ENCODE measurements at places on chromosomes 13 and 19.

GRCh38 chr13:113904411-113904810, 40.5 kb upstream of the GAS6 start:
- DNase-seq = no peak

DNA sequence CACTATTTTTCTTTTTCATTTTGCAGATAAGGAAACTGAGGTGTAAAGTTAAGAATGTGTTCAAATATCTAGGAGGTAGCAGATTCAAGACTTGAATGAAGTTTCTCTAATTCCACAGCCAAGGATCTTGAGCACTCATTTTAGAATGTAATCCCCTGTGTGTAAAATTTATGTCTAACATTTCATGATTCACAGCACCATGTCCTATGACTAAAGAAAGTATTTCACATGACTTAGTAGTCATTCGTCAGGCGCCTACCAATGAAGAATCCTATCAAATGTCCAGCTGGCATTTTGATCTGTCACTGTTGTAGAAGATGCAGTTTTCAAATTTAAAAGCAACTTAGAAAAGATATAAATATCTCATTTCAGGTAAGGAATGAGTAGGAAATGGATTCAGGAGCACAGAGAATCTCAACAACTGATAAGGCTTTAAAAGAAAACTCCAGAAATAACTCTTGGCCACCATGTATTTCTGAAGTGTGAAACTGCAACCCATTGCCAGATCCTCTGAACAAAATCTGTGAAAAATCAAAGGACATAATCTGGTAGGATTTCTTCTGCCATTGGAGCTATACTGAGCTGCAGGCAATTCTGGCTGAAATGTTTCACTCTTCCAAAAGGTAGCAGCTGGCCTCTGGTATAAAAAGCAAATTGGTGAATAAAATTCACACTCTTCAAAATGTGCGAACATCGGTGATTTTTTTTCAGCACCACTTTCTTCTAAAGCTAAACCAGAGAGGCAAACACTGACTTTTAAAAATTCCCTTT, 92.2 kb downstream of the DCLK1 start:
- DNase-seq = no peak

DNA sequence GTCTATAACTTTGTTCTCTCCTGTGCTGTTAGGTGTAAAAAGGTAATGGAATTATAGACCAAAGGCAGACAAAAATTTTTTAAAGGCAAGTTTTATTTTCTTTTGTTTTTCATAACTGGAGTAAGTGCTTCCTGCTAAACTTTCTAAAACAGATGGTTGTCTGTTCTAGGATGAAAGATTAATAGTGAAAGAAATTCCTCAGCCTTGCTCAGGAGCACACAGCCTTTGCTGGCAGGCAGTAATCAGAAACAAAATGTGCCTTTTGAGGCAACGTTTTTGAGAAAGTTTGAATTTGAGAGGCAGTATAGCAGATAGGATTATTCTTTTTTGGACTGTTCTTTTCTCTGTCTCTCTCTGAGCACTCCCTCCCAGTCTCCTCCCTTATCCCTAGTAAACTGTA, 2749.5 kb downstream of the PCDH9 start:
- DNase-seq = no peak

GRCh38 chr19:42512743-42513304, 15.5 kb downstream of the CEACAM1 start:
- no peak for DNase-seq

- DNase-seq = no peak
Measured at GRCh38 chr13:96223231-96223630, 133.3 kb downstream of the HS6ST3 start.

GRCh38 chr13:28173793-28174192, 35.4 kb downstream of the PAN3 start:
- no peak for DNase-seq

- no peak for DNase-seq
Measured at GRCh38 chr19:23318143-23318542, 67.9 kb upstream of the ZNF724 start.

- DNase-seq = no peak
Measured at GRCh38 chr19:35355791-35356460, 2.3 kb upstream of the FFAR3 start.

- DNase-seq = no peak
Measured at GRCh38 chr19:51333836-51334460, 8.0 kb downstream of the VSIG10L start.

- no peak for DNase-seq
Measured at GRCh38 chr13:109783447-109783814, 3.0 kb downstream of the IRS2 start.

- DNase-seq = peak; percentile 42
Measured at GRCh38 chr19:24033963-24034342, 53.0 kb upstream of the ZNF254 start.

- no peak for DNase-seq
Measured at GRCh38 chr13:75492389-75492788, 10.4 kb upstream of the TBC1D4 start.

GRCh38 chr13:22592515-22592914, 588.3 kb upstream of the SGCG start:
- no peak for DNase-seq

DNA sequence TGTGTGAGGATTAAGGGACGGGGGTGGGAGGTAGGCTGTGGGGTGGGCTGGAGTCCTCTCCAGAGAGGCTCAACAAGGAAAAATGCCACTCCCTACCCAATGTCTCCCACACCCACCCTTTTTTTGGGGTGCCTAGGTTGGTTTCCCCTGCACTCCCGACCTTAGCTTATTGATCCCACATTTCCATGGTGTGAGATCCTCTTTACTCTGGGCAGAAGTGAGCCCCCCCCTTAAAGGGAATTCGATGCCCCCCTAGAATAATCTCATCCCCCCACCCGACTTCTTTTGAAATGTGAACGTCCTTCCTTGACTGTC, 5.5 kb downstream of the FOSB start:
- DNase-seq = no peak

DNA sequence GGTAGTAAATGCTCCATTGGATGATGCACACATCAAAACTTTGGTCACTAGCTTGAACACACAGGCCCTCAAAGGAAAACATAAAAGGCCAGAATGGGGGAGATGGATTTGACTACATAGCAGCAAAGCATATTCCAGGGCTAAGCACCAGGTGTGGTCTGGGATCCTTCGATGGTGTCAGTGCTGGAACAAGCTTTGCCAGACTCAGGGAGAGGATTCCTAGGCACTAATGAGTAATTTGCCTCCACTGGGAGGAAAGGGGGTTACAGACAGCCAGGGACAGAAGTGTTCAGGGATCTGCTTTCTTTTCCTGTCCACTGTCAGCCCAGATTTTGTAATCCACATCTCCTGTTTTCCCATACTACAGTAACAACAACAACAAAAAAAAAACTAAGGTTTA, 157.2 kb upstream of the OBI1 start:
- DNase-seq = no peak

DNA sequence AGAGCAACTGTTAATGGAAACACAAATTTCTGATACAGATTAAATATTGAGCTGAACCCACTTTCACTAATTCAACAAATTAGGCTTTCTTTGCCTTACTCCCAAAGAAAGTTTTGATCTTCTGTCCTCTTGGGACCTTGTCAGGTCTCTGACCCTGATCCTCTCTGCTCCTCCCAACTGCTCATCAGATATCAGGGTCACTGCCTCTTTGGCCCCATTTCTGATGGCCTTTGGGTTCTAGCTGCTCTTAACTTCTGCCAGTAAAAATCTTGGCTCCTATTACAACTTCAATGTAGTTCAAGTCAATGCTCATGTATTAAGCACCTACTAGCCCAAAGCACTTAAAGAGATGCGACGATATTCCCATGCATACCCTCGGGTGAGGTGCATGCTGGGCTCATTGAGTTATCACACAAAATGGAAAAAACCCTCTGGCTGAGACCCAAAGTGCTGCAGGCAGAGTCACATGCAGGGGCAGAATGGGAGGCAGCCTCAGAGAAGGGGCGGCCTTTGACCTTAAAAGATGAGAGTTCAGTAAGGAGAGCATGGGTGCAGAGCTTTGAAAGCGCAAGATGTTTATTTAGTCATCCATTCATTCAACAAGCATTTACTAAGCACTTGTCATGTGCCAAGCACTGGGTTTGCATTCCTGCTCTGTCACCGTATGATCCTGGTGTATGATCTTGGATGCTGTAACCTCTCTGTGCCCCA, 183.4 kb downstream of the USP12 start:
- DNase-seq = no peak

- no peak for DNase-seq
Measured at GRCh38 chr13:97521726-97522125, 87.8 kb downstream of the RAP2A start.

DNA sequence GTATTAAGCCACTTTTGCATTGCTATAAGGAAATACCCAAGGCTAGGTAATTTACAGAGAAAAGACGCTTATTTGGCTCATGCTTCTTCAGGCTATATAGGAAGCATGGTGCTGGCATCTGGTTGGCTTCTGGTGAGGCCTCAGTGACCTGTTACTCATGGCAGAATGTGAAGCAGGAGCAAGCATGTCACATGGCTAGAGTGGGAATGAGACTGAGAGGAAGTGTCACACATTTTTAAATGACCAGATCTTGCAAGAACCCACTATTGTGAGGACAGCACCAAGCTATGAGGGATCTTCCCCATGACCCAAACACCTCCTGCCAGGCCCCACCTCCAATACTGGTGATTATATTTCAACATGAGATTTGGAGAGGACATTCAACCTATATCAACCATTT, 25.7 kb upstream of the IGFL4 start:
- no peak for DNase-seq

DNA sequence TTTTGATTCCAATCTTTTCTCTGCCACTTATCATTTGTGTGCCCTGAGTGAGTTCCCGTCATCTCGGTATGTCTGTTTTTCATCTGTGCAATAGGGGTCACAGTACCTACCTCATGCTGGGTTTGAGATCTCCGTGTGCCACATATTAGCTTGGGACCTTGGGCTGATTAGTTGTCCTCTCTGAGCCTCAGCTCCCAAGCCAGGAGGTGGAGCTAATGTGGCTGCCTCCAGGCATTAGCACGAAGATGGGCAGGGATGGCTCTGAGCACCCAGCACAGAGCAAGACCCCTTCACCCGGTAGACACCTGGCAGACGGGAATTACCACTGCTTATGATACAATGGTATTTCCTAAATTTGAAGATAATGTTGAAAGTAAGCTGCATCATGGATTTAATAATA, 35.8 kb upstream of the XPO4 start:
- DNase-seq = no peak

GRCh38 chr19:17796013-17796837, 1.3 kb downstream of the B3GNT3 start:
- no peak for DNase-seq

- DNase-seq = no peak
Measured at GRCh38 chr19:1577090-1577928, 9.2 kb upstream of the MEX3D start.

GRCh38 chr13:31008400-31009115, 76.1 kb downstream of the TEX26 start:
- DNase-seq = no peak

DNA sequence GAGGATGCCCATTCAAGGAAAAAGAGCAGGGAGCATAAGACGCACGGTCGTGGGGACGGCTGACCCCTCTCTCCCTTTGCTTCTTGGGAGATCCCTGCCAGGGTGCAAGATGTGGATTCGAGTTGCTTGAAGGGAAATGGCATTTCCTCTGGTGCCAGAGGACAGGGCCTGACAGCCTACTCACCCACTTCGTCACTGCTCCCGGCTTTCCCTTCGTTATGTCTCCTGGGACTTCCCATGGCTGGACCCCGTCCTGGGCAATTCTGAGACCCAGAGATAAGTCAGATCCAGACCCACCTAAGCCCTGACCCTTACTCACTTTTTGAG, 1.2 kb downstream of the TBC1D17 start:
- DNase-seq = no peak

- no peak for DNase-seq
Measured at GRCh38 chr13:24905242-24905641, 141.3 kb downstream of the RNF17 start.

GRCh38 chr19:57620673-57621348, 6.8 kb downstream of the ZNF134 start:
- no peak for DNase-seq

DNA sequence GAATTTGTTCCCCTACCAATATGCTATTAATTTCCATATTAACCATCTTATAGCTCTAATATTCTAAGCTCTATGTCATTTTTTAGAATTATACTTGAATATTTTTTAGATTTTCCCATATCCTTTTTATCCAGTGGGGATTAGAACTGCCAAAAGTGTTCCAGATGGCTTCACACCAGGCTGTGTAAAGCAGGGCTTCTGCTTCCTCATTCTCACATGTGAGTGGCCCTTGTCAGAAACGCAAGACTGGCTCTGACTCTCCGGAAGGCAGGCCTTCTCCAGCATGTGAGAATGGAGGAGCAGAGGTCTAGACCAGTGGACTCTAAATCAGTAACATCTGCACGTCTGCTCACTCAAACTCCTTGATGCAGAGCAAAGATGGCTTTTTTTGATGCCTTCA, 650.1 kb downstream of the FGF9 start:
- no peak for DNase-seq

Data from KG1 (cell line).